ENCODE measurements at places on chromosomes 6 and 20. TPM values are rescaled to one million over a fixed set of nuclear protein-coding genes. Genes with fewer than 3 reads are reported as not detected.

PRSS35 gene
- total RNA-seq, result 0.14 TPM

OOEP gene
- total RNA-seq, result not detected

TMX4 gene
- 18.8 TPM for total RNA-seq

SCUBE3 gene
- 0.05 TPM for total RNA-seq

CRISP3 gene
- not detected for total RNA-seq

WFDC5 gene
- total RNA-seq, result not detected
